ENCODE measurements at places on chromosomes 1 and 21.

GRCh38 chr1:75796376-75797272 lies at the start of gene MSH4:
Gene MSH4, plus strand, starts transcription at chr1:75796882. Its CDS starts 104 bp downstream, at chr1:75796986.
- H3K4me3 ChIP-seq, result no peak within 1 kb of the TSS
- H3K4me1 ChIP-seq, result no peaks in the 10 kb centered on the region
- H3K36me3 ChIP-seq, result no peaks in the 10 kb centered on the region
- H3K27me3 ChIP-seq, result no peaks in the 10 kb centered on the region

- H3K27ac ChIP-seq, result no peak overlapping the region
- no peaks in the 10 kb centered on the region for H3K4me1 ChIP-seq
- no peaks in the 10 kb centered on the region for H3K27me3 ChIP-seq
- no peaks in the 10 kb centered on the region for H3K36me3 ChIP-seq
- H3K4me3 ChIP-seq, result no peak overlapping the region
- no peak for DNase-seq
Measured at GRCh38 chr1:159141584-159142390, 29.6 kb upstream of the CADM3 start.

DNA sequence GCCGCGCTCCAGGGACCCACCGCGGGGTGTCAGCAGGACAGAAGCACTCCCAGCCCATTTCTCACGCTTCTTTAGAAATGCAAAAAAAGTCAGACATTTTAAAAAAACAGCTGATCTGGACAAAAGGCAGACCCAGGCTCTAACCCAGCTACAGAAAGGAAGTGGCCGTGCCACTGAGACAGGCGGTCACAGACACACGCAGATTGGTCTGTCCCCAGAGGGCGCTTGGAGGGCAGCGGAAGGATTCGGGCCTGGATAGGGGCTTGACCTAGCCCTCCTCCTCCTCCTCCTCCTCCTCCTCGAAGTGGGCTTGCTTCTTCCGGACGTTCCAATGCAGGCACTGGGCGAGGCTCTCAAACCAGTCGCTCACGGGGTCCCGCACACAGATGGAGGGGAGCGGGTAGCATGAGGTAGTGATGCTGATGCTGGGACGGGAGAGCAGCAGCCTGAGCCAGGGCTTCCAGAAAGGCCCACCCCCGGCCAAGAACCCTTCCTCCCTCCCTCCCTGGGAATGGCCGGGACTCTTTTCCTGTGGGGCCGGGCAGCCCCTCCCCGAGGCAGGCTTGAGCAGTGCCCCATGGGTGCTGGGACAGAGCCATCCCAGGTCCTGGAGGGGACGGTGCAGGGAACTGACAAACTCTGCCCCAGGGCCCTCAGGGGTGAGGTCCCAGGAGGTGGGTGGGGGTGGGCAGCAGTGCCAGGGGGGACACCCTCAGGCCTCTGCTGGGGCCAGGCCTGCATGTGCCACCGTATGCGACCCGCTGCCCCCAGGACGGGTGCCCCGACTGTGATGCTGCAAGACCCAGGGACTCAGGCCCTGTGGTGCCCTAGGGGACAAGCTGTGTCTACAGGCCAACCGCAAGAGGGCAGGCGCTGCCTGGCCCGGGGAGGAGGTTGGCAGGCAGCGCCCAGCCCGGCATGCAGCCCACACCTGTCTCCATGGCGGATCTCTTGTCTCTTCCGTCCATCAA lies 25.3 kb downstream of the NADK start:
- peaks cover 48% of the 10 kb centered on the region for H3K36me3 ChIP-seq
- H3K4me1 ChIP-seq, result peaks cover 1% of the 10 kb centered on the region
- no peak overlapping the region for H3K27ac ChIP-seq
- H3K27me3 ChIP-seq, result no peaks in the 10 kb centered on the region
- no peak for DNase-seq

DNA sequence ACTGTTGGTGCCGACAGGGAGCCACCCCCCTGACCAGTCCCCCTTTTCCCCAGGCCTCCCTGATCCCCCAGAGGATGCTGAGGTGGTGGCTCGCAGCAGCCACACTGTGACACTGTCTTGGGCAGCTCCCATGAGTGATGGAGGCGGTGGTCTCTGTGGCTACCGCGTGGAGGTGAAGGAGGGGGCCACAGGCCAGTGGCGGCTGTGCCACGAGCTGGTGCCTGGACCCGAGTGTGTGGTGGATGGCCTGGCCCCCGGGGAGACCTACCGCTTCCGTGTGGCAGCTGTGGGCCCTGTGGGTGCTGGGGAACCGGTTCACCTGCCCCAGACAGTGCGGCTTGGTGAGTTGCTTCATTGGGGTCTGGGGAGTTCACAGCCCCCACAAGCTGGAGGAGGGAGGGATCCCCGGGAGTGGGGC lies 89.2 kb downstream of the TRIM11 start:
- H3K4me1 ChIP-seq, result no peaks in the 10 kb centered on the region
- no peak for DNase-seq
- no peaks in the 10 kb centered on the region for H3K27me3 ChIP-seq
- H3K36me3 ChIP-seq, result peaks cover 26% of the 10 kb centered on the region
- H3K4me3 ChIP-seq, result no peak overlapping the region
- H3K27ac ChIP-seq, result no peak overlapping the region

DNA sequence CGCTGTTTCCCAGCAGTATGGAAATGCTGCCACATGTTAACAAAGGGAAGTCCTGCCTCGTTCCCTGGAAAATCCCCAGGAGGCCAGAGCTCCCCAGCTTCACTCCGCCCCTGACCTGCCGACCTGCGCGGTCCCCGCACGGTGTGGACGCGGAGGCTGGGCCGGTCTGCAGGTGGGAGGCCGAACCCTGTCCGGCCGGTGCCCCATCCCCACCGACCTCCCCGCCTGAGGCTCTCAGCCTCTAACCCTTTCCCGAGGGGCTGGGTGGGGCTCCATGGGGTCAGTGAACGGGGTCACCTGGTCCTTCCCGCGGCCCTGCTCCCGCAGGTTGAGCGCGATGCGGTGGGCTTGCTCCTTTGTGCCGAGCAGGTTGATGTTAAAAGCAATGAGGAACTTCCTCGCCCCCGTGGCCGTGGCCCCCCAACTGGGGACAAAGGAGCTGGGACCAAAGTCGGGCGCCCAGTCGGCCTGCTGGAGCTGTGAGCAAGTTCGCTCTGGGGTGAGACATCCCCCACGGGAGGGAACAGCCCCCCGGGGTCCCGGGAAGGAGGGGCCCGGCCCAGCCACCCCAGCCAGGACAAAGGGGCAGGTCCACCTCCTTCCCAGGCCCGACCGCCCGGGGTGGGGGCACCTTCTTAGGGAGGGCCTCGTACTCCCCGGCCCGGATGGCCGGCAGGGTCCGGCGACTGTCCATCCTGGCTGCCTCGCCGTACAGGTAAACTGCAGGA lies 4.0 kb downstream of the FTCD start:
- no peak overlapping the region for H3K4me3 ChIP-seq
- peak; percentile 71 for DNase-seq
- H3K27ac ChIP-seq, result no peak overlapping the region
- H3K4me1 ChIP-seq, result peaks cover 12% of the 10 kb centered on the region

DNA sequence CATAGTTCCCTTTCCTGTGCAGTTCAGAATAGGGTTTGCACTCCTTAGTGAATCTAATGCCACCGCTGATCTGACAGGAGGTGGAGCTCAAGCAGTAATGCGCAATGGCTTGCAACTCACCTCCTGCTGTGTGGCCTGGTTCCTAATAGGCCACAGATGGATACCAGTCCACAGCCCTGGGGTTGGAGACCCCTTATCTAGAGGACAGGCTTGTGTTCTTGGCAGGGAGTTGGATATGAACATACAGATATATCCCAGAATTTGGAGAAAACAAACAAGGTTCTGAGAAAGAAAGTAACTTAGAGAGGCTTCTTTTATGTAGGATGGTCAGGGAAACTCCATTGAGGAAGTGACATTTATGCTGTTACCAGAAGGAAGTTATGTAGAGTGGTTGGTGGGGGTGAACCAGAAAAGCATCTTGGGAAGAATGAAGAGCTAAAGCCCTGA lies 5.1 kb upstream of the PTPRC start:
- H3K27me3 ChIP-seq, result no peaks in the 10 kb centered on the region
- no peak overlapping the region for H3K27ac ChIP-seq
- H3K36me3 ChIP-seq, result no peaks in the 10 kb centered on the region
- no peak overlapping the region for H3K4me3 ChIP-seq

DNA sequence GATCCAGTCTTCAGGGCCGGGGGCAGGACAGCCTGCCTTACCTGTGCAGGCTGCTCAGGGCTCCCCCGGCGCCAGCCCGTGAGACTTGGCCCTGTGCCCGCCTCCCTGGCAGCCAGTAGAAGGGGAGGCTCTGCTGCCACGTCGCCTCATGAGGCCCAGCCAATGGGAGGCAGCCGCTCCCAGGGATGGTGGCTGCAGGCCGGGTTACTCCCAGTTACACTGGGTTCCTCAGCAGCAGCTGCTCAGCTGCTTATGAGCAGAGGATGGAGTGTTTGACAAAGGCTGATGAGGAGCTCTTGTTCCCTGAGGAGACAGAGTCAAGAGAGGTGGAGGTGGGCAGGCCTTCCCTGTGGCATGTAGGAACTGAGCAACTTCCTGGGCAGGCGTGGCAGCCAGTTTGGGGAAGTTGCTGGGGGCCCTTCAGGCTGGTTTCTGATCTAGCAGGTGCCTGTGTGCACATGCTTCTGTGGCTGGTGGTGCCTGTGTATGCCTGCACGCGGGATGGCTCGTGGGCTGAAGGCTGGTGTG lies 5.5 kb downstream of the MFSD2A start:
- H3K4me3 ChIP-seq, result no peak overlapping the region
- no peaks in the 10 kb centered on the region for H3K27me3 ChIP-seq
- peaks cover 9% of the 10 kb centered on the region for H3K4me1 ChIP-seq
- no peak for DNase-seq
- peaks cover 9% of the 10 kb centered on the region for H3K36me3 ChIP-seq
- H3K27ac ChIP-seq, result peak overlapping the region; percentile 56

GRCh38 chr1:44643721-44644334 lies 30.5 kb downstream of the TMEM53 start:
- no peak for DNase-seq
- H3K4me3 ChIP-seq, result no peak overlapping the region
- H3K36me3 ChIP-seq, result no peaks in the 10 kb centered on the region
- no peaks in the 10 kb centered on the region for H3K27me3 ChIP-seq
- H3K4me1 ChIP-seq, result no peaks in the 10 kb centered on the region

- H3K27me3 ChIP-seq, result no peaks in the 10 kb centered on the region
- peaks cover 32% of the 10 kb centered on the region for H3K4me1 ChIP-seq
- H3K36me3 ChIP-seq, result no peaks in the 10 kb centered on the region
Measured at GRCh38 chr21:29342363-29342957, 43.7 kb downstream of the BACH1 start.

DNA sequence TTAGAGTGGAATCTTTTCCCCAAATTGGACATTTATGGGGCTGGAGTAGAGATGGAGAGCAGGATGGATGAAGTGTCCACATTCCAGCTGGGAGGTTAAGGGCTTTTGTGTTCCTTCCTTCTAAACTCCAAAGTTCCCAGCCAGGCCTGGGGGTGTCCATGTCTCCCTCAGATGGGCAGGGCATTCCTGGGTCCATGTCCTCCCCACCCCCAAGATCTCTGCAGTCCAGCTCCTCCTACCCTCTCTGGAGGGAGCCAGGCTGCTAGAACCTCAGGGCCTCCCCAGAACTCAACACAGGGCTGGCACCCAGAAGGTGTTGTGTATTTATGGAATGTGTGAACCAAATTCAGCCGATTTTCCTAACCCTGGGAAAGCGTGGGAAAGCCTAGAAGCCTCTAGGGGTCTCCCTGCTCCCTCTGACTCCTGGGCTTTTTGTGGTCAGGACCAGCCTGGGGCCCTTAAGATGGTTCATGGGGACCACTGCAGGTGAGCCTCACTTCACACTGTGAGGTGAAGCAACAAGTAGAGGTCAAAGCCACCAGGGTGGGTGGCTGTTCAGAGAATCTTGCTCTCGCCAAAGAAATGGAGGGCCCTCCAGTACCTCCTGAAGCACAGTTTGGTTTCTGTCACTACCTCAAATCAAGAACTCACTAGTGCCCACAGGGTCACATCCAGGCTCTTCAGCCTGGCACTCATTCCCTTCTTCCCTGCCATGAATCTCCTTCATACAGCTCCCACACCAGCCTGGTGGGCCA lies 54.8 kb downstream of the GLIS1 start:
- H3K27me3 ChIP-seq, result no peaks in the 10 kb centered on the region
- no peak overlapping the region for H3K4me3 ChIP-seq
- no peak for DNase-seq
- no peaks in the 10 kb centered on the region for H3K36me3 ChIP-seq
- peaks cover 27% of the 10 kb centered on the region for H3K4me1 ChIP-seq

DNA sequence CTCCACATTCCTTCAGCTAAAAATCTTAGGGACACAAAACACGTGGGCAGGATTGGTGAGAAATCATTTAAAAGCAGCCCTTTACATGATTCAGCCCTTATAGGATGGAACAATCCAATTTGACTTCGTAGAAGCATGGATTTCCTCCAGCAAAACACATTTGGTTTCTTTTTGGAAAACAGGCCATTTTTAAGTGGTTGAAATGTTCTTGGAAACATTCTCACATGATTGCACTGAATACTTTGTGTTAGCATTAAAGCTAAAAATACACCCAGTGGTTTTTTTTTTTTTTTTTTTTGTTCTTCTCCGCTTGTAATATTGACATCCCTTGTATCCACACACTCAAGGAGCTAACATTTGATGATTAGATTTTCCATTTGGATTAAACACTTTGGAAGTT lies 42.1 kb upstream of the ABCG1 start:
- H3K27me3 ChIP-seq, result no peaks in the 10 kb centered on the region
- H3K4me1 ChIP-seq, result no peaks in the 10 kb centered on the region
- no peak overlapping the region for H3K4me3 ChIP-seq
- H3K27ac ChIP-seq, result no peak overlapping the region
- no peak for DNase-seq
- no peaks in the 10 kb centered on the region for H3K36me3 ChIP-seq

DNA sequence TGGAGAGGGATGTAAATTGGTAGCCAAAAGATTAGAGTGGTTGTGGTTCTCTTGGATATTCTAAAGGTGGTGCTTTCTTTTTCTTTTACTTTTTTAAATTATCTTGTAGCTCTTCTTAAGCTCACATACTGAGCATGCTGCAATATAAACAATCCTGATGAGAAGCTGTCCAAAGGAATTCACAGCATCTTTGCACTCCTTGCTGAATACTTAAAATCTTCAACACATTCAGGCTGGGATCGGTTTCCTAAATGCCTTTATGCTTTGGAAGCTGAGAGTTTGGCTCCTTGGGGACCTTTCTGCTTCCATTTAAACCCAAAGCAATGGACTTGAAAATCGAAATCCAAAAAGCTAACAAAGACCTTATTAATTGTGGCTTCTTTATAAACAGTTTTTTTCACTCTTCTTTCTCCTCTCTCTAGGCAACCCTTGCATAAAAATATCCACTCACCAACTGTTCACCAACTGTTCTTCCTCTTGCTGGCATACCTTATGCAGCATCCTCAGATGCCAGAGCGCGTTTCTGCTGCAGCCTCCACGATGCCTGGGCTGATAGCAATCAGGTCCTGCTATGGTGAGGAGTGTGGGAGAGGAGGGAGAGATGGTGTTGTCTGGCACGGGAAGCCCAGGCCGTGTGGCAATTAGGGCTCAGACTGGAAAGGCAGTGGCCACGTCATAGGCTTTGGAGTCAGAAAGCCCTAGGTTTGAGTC lies 535.8 kb upstream of the DAB1 start:
- H3K27ac ChIP-seq, result no peak overlapping the region
- no peaks in the 10 kb centered on the region for H3K27me3 ChIP-seq
- no peak for DNase-seq

DNA sequence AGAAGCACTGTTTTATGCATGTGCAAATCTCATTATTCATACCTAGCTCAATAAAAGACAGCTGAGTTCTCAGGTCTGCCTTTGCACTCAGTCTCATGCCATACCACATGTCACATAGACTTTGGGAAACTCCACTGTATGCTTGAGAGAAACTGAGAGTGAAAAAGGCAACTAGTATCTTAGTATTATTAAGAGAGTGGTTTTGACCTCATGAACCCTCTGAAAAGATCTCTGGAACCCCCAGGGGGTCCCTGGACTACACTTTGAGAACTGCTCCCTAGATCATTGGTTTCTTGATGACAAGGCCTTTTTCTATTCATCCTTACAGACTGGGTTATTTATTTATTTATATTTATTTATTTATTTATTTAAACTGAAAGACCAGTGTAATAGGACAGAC lies 3.7 kb upstream of the RHEX start:
- no peak overlapping the region for H3K27ac ChIP-seq
- H3K27me3 ChIP-seq, result no peaks in the 10 kb centered on the region
- H3K4me3 ChIP-seq, result no peak overlapping the region
- DNase-seq, result no peak

Measured in vagina (tissue), 2 donors.